Spinal cord (tissue), 10 donors: ENCODE measurements at places on chromosomes 6 and 20.

DNA sequence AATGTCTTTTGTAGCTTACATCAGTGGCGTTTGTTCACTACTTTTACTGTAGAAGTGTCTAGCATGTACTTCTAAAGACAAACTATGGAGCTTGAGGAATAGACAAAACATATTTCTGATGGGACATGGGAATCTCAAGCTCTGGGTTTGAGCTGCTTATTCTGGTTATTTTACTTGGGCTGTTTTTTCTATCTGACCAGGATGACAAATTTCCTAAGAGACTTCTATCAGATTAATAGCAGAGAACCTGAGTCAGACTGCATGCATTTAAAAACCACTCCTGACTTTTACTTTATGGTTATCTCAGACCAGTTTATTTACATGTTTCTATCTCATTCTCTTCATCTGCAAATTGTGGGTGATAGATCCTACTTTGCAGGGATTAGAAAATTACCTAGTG is 1282.3 kb upstream of the GJE1 start:
- DNase-seq = no peak

DNA sequence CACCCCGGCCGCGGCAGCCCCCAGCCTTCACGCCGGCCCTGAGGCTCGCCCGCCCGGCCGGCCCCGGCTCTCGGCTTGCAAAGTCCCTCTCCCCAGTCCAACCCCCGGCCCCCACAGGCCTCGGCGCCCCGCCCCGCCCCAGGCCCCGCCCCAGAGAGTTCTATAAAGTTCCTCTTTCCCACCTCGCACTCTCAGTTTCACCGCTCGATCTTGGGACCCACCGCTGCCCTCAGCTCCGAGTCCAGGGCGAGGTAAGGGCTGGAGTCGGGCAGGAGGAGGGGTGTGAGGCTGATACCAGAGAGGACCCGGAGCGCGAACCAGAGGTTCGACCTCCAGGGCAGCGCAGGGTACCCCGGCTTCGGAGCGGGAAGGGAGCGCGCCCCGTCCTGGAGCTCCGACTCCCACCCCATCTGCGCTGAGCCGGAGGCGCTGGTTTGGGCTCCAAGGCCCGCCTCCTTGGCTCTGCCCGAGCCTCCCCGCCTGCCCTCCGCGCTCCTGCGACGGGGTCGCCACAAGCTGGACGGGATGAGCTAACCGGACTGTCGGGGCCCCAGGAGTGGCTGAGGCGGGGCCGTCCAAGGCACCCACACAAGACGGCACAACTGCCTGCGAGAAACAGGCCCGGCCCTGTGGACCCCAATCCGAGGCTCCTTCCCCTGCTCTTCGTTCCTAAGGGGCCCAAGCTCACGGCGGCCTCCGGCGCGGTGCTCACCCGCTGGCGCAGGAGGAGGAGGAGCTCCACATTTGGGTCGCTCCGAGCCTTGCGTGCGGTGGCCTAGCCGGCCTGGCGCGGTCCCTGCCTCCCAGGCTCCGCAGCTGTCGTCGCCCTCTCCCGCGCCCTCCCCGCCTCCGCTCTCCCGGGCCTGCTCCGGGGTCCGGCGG is at the start of gene IRF4:
Gene IRF4, plus strand, starts transcription at position 194 of the 882 bp plus-strand sequence. CDS start 1,401 bp downstream, outside the sequence.
- no peak for DNase-seq

DNA sequence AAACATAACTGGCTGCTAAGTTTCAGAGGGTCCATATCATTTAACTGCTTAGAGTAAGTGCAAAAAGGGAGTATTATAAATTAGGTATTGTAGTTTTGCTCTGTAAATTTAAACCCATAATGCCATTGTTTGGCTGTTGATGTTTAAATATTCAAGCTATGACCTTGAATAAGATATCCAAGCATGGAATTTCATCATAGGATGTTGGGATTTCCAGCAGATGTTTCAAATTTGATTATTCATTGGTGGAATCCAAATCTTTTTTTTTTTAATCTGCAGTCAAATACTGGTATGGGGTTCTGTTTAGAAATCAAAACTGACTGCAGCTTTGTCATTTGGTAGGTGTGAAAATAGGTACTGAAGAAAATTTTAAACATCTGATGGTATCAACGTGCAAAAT is 161.0 kb downstream of the KHDC1L start:
- DNase-seq = no peak

- DNase-seq = no peak
Measured at GRCh38 chr20:41261260-41261659, 56.3 kb downstream of the ZHX3 start.

DNA sequence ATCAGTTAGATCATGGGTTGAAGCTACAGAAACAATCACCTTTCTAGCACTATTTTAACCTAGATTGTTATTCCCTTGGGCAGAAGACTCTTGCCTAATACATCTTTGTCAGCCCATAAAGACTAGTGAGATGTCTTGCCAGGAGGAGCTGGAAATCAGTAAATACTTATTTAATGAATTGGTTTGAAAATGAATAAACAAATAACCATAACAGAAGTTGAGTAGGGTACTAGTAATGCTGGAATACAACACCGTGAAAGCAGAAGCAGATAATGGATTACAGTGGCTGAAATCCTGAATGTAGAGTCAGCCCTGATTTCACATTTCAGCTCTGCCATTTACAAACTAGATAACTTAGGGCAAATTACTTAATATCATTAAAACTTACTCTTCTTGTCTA is 236.1 kb downstream of the PACRG start:
- no peak for DNase-seq

GRCh38 chr6:28373925-28374324 is 24.2 kb downstream of the ZKSCAN3 start:
- no peak for DNase-seq

DNA sequence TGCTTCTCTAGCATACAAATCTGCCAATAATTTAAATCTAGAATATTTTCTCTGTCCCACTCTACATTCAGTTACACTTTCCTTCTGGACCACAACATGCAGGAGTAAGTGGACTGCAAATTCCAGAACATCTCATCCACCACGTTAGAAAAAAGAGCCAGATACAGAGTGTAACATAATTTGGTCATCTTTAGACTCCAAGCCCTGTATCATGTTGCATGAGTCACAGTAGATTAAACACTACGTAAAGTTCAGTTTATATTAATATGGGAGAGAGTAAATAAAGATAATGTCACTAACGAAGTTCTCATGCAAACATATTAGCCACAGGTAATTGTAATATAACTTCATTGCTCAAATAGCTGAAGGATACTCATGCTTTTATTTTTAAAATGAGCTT is 327.0 kb downstream of the C6orf118 start:
- no peak for DNase-seq

DNA sequence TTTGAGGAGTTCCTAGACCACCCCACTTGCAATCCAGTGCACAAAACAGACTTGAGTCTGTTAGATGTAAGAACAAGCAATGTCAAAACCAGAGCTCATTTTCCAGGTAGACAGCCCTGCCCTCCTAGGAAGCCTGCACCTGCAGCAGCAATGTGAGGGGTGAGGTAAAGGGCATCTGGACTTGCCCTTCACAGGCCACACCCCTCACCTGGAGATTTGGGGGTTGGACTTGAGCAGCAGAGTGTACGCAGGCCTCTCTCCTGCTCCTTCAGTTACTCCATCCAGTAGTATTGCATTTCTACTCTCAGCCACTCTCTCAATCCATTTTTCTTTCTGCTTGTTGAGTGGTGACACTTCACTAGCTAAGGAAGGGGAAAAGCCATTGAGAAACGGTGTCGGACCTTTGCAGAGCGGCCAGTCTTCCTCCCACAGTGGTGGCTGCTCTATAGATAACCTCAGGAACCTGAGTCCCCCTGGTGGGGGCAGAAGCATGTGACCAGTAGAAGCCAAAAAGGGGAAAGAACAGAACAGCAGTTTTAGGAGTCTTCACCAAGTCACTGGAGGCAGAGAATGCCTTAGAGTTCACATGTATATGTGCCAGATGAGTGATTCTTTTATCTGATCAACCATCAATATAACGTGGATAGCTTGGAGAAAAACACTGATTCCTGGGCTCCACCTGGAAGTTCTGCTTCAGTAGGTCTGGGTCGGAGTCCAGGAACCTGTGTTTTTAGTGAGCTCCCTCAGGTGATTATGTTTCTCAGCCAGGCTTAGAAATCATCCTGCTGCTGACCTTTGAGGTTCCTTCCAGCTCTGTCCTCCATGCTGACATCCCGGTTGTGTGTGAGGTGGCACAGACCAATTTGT is 28.0 kb downstream of the ARFGEF2 start:
- DNase-seq = no peak

GRCh38 chr6:71446057-71446456 is 157.4 kb downstream of the OGFRL1 start:
- DNase-seq = no peak

- DNase-seq = no peak
Measured at GRCh38 chr20:33680686-33681085, 5.5 kb downstream of the E2F1 start.
